ENCODE measurements at places on chromosomes 12 and 14.

DNA sequence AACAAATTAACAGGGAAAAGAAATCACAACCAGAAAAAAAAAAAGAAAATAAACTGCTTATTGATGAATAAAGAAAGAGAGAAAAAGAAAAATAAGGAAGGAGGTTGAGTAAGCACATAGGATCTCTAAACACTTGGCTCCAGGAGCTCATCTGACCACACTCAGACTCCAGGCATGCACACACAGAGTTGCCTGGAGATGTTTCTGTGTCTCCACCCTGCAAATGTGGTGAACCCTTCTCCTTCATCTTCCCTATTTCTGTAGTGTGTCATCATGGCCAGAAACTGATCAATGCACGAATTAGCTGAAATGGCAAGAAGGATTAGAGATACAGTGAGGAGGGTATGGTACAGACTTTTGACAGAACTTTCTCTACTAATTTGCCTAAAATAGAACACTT lies 20.2 kb downstream of the OR4N2 start:
- no peak for DNase-seq

- DNase-seq, result no peak
These were observed 81.0 kb downstream of the DUSP16 start for GRCh38 chr12:12481631-12482030.

DNA sequence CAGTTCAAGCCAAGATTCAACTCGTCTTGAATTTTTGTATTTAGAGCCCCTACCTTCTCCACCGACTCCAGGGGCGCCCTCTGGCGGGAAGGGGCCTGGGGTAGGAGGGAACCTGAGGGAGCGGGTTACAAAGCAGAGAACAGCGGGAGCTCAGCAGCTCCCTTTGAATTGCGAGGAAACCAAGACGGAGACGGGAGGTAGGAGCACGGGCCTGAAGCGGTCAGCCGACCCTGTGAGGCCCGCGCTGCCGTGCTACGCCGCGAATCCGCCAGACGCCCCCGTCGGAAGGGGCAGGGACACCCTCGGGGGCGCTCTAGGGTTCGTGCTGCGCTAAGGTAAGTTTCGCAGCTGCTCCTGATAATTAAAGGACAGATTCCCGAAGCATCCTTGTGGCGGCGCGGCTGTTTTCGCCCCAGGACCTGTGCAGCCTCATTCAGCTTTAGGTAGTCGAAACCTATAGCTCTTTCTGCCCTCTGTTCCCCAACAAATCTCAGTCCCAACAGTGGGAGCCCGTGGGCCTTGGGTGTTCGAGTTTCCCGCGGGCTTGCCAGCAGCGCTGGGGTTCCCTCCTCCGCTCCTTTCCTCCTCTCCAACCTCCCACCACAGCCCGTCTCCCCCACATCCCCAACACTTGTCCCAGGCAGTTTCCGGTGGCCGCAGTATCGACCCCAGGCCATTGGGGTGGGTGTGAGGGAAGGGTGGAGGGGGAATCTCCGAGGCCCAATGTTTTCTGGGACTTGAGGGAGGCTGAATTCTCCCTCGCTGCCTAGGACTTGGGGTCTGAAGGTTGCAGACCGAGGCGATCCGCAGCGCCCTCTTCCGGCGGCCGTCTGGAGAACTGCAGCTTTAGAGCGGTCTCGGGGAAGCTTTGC lies 5.1 kb upstream of the NKX2-1 start:
- DNase-seq, result no peak

DNA sequence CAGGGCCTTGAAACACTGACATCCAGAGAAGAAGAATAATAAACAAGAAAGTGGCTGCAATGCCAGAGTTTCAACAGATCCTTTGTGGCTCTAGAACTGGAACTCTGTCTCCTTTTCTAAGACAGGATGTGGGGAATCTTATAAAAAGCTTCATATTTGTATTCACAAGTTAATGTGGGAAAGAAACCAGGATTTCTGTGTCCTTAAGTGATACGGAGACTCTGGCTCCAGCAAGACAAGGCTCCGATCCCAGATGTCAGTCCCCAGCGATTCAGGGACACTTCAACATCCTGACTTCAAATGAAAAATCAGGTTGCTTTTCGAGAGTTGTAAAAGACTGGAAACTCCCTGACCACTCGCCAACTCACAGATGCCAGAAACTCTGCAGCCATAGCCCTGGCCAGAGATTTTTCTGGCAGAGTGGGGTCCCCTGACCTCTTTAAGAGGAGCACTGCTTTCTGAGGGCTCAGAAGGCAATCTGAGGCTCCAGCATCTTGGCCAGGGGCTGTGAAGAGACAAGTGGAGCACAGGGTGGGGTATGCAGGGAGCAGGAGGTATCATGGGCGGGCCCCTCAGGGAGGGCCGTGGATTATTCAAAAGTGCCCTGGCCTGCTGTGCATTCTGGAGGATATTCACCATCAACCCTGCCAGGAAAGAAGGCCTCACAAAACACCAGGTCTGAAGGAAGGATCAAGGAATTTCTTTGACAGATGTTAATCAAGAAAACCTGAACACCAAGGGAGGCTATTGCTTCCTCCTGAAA lies 53.3 kb downstream of the TMX1 start:
- DNase-seq, result no peak

- no peak for DNase-seq
These were observed 18.7 kb downstream of the RASAL1 start for GRCh38 chr12:113116875-113117274.

DNA sequence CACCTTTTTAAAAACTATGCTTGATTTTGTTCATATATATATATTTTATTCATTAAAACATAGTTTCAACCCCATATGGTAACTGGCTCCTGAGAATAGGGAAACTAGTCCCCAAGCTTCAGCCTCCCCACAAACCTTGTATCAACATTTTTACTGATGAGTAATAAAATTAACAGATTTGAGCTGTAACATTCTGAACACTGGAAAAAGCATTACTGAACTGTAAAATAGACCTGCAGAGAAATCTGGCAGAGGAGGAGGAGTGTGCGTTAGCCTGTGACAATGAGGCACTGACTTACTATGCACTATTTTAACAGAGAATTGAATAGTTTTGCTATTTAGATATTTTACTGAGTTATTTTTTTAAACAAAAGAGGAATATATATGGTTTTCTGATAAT lies 43.1 kb downstream of the FRS2 start:
- DNase-seq, result no peak
